Stimulated activated CD4-positive, alpha-beta T cell treated with anti-CD3 and anti-CD28 coated beads, Interleukin-4, amount 100 ng/mL, for 24 hours (primary cell): ENCODE measurements at places on chromosomes 6 and 20.
A peak's percentile ranks its signal among the peaks of the same experiment; 100 is the strongest.

- no peak for DNase-seq
Measured at GRCh38 chr20:29876911-29877285, 1380.6 kb upstream of the DEFB115 start.

- DNase-seq = no peak
Measured at GRCh38 chr20:25017257-25017803, 24.8 kb upstream of the APMAP start.

- no peak for DNase-seq
Measured at GRCh38 chr6:169424821-169425240, 171.2 kb upstream of the THBS2 start.

DNA sequence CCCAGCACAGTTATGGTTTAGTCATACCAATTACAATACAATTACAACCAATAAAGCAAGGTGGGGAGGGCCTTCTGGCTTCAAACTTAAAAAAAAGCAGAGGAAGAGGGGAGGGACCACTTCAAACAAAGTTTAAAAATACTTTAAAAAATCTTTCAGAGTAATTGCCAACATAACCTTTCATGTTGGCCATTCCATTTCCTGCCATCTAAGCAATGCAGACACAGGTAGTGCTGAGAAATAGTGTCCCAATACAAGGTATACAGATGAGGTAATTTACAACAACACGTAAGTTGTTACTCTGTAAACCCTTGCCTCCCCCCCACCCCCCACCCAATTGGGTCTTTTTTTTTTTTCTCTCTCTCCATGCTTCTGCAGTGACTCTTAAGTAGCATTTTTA, 18.8 kb upstream of the TBC1D20 start:
- no peak for DNase-seq

DNA sequence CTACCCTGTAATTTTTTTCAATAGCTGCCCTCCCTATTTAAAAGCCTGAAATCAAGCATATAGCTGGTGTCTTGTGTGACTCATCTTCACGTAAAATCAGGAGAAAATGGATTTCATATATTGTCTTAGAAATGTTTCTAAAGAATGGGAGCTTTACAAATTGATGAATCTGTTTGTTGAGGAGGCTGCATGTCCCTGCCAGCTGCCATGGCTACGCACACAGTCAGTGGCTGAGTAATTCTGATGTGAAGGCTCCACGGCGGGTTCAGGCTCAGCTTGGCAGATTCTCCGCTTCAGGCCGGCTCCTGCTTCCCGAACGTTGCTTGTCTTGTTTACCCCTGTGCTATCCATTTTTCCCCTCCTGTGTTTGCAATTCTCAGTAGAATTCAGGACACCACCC, 82.8 kb downstream of the CCDC170 start:
- DNase-seq = no peak

DNA sequence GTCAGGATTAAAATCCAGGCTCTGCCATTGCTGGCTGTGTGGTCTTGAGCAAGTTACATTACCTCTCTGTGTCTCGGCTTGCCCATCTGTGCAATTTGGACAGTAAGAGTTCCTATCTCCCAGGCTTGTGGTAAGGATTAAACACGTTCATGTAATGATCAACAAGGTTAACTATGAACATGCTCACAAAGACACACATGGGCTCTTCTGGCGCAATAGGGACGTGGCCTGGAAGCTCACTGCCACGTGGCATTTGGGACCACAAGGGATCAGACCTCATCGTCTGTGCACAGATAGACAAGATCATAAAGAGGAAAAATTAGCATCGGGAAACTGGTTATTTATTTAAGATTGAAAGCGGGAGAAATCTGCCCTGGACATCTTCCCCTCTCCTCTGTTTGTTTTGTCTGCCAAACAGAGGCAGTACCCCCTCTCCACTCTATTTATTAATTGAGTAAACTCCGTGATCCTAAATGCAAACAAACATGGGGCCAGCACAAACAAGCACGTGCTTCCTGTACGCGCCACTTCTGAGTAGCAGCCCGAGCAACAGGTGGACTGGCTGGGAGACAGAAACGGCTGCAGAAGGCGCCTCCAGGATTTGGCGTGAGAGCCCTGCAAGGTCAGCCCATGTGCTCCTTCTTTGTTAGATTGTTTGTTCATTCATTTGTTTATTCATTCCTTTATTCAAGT, 95.0 kb downstream of the CDH26 start:
- no peak for DNase-seq

DNA sequence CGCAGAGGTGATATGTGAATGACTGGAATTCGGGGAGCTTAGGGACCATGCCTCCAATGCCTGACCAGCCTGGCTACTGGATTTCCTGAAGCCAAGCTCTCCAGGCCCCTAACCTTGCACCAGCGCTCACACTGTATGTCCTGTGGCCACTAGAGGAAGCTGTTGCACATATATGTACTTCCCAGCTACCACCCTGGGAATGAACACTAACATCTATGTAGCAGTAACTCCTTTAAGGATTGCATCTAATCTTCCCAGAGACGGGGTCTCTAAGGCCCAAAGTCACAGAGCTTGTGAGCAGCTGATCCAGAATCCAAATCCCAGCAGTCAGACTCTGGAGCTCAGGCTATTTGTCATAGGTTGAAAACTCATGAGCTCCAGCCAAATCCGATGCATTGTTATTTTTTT, 20.4 kb upstream of the BPIFB1 start:
- DNase-seq = no peak

- no peak for DNase-seq
Measured at GRCh38 chr20:62744741-62745191, 36.1 kb downstream of the NTSR1 start.

DNA sequence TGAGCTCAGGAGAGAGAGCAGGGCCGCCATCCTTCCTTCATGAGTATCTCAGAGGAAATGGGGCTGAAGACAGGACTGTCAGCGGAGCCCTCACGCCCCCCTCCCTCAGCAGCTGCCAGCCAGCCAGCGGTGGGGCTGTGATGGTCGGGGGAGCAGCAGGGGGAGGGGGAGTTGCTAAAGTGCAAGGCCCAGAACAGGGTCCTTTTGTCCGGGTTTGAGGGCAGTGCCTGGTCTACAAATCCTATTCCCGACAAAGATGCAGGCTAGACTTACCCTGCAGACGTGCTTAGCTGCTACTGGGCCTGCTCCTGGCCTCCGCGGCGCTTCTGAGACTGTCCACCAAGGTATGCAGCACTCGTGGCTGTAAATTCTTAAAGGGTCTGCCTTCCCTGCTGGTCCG, 593.4 kb upstream of the CDH4 start:
- DNase-seq = no peak

GRCh38 chr6:33950472-33950881, 146.7 kb upstream of the MLN start:
- no peak for DNase-seq

- no peak for DNase-seq
Measured at GRCh38 chr6:151199991-151200390, 39.8 kb upstream of the AKAP12 start.

DNA sequence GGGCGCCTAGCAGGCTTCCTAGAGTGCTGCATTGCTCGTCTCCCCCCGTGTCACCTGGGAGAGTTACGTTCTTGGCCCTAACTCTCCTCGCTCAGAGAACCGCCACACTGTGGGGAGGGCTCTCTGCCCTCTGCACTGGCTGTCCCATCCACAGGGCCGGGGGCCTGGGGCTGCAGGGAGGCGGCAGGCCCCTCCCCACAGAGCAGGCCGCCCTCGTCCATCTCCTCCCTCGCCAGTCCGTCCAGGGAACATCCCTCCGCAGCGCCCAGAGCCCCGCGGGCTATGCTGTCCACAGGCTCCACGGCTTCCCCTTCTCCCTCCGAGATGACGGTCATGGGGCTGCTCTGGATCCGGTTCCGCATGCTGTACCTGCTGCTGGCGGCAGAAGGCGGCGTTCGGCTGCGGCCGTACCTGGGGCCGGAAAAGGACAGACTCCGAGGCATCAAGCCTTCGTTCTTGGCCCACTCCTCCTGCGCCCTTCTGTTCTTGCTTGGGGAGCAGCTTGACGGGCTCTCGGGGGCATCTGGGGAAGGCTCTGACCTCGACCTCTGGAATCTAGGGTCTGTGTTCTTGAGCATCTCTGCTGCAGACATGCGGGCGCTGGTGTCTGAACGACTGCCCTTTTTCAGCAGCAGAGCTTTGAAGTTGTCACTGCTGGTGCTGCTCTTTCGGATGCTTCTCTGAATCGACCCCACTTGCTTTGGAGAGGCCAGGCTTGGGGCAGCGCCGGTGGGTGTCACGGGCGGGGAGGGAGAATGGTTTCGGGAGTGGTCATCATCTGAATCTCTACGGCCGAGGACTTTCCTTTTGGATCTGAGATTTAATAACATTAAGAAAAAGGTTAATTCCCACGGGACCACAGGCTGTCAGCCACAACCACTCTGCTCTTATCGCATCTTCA, 20.2 kb downstream of the HEBP2 start:
- DNase-seq = no peak

- no peak for DNase-seq
Measured at GRCh38 chr20:63834491-63834880, 3.4 kb upstream of the ZBTB46 start.

DNA sequence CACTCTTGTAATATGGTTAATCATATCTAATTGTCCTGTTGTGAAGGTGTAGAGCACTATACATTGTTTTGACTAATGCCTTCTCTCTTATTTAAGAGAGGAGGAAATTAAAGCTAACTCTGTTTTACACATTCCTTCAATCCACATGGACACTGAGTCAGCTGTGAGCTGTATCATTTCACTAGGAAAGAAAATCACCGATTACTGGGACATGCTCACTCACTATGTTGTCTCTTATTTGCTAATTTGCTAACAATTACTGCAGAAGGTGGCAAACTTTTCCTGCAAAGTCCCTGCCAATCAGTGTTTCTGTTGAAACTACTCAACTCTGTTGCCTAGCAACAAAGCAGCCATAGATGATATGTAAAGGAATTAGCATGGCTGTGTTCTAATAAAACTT, 98.2 kb downstream of the BCAS1 start:
- DNase-seq = no peak

DNA sequence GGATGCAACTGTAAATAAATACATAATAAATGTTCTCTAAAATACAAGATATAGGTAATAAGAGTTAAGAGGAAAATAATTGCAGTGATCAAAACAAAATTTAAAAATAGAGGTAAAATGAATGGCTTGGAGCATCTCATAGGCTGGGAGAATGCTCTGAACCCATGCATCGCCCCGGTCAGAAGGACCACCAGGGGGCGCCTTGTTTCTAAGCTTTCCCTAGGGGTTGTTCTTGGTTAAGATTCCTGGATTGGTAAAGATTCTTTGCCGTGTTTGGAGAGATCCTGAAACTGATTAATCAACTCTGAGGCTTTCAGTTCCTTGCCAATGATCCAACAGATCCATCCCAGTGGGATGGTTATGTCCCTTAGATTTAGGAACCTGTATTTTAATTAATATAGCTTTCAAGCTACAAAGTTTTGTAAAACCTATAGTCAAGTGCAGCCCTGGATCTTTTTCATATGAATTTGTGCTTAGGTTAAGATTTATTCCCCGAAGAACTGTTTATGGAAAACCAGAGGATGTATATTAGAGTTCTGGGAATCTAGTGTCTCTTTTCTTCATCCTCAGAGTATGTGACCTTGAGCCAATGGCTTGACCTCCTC, 45.3 kb upstream of the PRELID3B start:
- DNase-seq = peak; percentile 88

DNA sequence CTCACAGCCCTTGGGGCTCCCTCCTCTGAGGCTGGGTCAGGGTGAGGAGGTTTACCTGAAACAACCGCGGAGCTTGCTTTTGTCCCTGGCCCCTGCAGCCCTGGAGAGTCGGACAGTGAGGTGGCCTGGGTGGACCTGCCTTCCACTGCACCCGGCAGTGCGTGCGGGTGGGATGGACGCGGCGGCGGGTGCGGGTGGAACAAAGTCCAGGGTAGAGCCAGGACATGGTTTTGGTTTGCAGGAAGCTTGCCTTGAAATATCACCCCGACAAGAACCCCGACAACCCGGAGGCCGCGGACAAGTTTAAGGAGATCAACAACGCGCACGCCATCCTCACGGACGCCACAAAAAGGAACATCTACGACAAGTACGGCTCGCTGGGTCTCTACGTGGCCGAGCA, 27.1 kb downstream of the UCKL1 start:
- DNase-seq = no peak

GRCh38 chr6:169555971-169556617, 145.7 kb downstream of the WDR27 start:
- no peak for DNase-seq

DNA sequence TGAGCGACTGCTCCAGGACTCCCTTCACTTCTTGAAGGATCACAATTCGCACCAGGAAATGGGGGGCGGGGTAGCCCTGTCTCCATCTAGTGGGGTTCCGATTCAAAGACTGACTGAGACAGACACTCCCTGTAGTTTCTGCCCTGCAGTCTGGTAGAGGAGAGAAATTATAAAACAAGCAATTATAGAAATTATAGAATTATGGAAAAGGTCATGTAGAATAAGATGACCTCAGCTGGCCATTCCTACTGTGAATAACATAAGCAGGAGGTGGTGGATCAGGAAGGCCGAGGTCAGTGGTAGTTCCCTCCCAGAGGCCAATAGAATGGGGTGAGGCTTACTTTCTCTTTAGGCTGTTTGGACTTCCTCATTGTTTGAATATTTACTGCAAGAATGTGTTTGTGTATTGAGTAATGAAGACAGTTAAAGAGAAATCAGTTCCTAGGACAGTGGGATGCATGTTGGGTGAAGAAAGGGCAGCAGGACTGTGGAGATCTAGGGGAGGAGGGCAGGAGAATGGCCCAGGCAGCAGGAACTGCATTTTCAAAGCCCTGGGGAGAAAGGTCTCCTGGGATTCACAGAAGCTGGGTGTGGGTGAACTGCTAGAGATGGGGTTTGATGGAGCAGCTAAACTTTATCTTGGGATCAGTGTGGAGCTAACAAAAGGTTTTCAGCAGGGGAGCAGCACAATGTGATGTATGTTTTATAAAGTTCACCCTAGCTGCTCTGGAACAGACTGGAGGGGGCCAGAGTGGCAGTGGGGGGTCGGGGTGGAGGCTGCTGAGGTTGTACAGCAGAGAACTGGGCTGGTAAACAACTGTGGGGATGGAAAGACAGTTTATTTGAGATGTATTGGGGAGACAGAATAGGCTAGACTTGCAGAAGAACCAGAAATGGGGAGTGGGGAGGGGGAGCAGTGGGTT, 2.1 kb downstream of the ZNF341 start:
- no peak for DNase-seq

GRCh38 chr6:19536838-19537237, 300.3 kb upstream of the ID4 start:
- DNase-seq = no peak

DNA sequence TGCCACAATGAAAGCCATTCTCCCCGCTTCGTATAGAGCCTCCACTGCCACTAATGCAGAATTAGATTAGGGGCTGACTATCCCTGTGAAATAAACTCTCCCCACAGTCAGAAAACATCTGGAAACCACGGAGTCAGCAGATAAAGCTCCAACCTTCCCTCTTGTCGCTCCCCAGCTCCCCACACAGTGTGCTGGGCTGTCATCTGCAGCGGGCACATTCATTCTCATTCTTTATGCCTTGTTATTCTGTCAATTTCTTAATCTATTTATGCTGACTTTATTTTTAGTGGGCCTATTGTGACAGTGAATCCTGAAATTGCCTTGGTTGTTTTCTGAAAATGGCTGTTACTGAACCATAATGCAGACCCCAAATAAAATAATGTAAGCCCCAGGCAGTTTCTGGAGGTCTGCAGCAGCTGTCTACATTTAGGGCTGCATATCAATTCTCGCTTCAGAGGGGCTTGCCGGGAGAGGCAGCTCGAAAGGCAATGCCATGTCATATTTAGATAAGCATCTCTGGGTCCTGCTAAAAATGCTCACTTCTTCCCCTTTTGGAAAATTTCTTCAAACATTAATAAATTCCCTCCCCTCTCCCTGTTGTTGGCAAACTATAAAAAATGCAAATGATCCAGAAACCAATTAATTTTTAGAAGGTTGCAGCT, 71.6 kb downstream of the TMEM242 start:
- no peak for DNase-seq

GRCh38 chr6:34242252-34243130, 5.8 kb downstream of the HMGA1 start:
- no peak for DNase-seq

GRCh38 chr6:74117113-74117512, 421.1 kb downstream of the CD109 start:
- no peak for DNase-seq
